ENCODE measurements at places on chromosomes 11 and 22.

DNA sequence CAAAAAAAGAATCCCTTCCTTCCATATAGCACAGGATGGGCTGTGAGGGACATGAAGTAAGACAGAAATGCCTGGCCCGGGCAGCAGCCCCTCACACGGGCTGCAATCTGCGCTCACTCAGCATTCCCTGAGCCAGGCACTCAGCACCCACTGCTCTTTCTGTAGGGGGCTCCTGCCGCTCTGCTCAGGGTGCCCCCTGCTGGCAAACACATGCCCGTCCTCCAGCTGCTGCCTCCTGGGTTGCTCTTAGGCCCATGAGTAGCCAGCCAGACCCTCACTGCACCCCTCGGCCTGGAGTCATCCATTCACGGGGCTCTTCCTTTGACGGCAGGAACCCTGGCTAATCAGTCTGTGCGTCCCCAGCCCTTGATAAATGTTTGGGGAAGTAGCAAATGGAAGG is 6.9 kb downstream of the MCAT start:
- DNase-seq, result no peak

DNA sequence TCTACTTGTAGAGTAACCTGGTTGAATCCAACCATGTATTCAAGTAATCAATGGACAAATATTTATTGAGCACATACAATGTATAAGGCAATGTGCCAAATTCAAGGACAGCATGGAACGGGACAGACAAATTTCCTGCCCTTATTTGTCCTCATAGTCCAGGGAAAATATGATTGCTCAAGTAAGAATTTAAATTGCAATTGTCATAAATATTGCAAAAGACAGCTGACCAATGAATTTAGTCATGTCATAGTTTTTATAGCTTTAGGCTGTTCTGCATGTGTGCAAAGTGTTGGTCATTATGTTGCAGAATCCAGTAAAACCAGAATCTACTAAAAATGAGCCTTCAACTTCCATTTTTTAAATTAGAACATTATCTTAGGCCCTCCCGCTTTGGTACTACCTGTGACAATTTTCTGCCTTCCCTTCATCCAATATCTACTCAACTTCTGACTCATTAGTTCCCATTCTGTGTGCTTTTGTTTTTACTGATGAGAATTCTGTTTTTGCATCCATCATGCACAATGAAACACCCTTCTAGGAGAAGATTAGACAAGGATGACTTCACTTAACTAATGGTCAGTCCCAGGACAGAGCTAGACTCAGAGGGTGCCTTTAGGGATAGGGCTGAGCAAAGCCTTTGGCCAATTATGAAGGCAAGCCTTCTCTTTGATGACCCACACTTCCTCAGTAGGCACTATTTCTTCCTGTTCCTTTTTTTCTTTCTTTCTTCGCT is 45.8 kb upstream of the FIBIN start:
- DNase-seq, result no peak

DNA sequence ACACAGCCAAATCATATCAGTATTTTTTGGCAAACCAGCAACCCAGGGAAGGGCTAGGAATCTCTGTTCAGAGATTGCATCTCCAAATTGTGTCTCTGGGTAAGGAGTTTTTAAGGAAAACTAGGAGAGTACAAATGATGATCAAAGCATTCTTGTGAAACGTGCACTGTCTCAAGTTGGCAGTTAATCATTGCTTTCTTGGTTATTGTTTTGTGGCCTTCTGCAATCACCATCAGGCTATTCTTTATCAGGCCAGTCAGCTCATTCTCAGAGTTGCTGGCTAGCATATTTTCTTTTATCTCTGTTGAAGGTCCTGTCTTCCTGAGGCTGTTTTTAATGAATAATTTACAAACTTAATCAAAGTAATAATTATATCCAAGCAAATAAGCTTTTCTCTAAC is 129.1 kb upstream of the CCDC179 start:
- DNase-seq, result no peak

DNA sequence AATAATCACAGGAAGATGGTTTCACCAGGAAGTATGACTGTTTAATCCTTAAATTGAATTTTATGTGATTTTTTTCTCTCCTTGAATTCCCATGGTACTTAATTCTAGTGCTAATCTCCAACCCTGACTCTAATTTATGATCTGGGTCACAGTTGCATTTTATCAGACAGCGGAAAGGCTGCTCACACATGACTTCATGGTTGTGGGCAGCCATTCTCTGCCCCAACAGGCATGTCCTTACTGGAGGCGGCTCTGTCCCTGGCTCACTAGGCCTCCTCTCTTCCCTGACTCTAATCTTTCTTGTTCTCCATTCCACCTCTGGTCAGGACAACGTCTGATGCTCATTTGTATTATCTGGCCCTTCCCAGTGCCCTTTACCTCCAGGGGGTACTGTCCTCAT is 184.4 kb downstream of the CHST1 start:
- no peak for DNase-seq

- DNase-seq, result peak; percentile 83
Measured at GRCh38 chr11:66868726-66869566, 12.1 kb downstream of the LRFN4 start.

DNA sequence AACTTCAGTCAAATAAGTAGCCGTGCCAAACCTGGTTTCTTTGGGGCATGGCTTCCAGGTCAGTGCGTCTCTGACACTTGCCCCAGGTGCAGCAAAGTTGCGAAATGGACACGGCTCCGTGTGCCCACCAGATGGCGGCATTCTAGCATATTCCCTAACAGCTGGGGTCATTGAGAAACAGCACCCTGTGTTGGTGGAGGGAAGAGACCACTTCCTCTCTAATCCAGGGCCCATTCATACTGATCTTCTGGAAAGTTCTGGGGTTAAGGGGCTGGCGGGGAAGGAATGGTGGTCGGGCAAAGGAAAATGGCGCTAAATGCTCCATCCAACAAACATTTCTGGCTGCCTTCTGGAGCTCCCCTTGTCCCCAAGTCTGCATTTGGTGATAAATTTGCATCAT is 141.2 kb upstream of the TIMP3 start:
- DNase-seq, result peak; percentile 14

DNA sequence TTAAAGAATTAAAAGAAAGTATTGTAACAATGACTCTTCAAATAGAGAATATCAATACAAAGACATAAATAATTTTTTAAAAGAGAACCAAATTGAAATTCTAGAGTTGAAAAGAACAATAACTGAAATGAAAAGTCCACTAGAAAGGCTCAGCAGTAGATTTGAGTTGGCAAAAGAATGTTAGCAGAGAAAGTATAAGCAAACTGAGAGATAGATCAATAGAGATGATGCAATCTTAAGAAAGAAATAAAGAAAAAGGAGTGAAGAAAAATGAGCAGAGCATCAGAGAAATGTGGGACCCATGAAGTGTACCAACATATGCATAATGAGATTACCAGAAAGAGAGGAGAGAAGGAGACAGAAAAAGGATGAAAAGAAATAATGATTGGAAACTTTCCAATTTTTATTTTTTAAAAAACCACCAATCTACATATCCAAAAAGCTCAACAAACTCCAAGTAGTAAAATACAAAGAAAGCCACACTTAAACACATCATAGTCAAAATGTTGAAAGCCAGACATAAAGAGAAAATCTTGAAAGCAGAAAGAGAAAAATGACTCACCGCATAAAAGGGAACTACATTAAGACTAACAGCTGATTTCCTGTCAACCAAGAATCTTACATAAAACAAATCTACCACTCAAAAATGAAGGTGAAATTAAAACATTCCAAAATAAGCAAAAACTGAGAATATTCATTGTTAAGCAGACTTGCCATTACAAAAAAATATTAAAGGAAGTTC is 20.9 kb downstream of the NCF4 start:
- no peak for DNase-seq

- no peak for DNase-seq
Measured at GRCh38 chr22:50613291-50613981, 12.8 kb downstream of the MAPK8IP2 start.

DNA sequence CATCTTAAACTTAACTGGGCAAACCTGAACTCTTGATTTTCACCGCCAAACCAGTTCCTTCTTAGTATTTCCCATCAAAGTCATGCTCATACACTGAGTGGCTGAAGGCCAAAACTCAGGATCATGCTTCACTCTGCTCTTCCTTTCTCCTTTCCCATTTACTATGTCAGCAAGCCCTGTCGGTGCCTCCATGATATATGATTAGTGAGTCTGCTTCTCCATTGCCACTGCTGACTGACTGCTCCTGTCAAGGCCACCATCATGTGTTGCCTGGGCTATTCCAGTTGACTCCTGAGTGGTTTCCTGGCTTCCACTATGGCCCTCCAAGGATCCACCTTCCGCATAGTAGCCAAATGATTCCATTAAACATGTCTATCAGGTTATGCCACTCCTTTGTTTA is 42.8 kb upstream of the AMPD3 start:
- DNase-seq, result no peak

DNA sequence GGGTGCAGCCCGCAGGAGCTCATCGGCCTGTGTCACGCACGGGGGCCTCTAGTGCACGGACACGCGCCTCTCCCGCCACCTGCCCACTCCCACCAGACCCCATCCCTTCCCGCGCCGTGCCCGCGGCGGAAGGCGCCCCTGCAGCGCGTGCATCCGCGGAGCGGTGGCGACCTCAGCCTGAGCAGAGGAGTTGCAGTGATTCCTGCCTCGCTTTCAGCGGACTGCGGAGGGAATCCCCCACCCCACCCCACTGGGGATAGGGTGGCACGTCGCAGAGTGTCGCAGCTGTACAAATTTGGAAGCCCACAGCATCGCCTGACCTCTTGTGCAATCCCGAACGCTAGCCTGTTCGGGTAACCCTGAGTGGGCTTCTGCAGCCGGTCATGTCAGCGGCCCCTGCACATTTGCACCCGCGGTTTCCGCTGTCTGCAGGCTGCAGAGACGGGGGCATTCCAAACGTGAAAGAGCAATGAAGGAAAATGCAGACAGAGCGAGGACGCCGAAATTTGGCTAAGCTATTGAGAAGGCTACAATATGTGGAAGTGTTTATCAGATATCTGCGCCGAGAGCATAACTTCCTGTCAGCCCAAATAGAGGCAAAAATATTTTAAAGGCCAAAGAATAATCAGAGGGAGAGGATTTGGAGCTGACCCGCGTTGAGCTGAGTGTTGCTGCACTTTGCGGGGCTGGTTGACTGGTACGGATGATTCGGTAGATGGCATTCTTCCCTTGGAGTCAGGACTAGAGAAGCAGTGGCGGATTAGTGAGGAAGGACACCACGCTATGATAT is 617 bp upstream of the ARHGAP20 start:
- DNase-seq, result no peak

- no peak for DNase-seq
Measured at GRCh38 chr22:47055921-47056320, 293.5 kb downstream of the TBC1D22A start.

- no peak for DNase-seq
Measured at GRCh38 chr11:134755535-134755934, 343.5 kb upstream of the B3GAT1 start.

DNA sequence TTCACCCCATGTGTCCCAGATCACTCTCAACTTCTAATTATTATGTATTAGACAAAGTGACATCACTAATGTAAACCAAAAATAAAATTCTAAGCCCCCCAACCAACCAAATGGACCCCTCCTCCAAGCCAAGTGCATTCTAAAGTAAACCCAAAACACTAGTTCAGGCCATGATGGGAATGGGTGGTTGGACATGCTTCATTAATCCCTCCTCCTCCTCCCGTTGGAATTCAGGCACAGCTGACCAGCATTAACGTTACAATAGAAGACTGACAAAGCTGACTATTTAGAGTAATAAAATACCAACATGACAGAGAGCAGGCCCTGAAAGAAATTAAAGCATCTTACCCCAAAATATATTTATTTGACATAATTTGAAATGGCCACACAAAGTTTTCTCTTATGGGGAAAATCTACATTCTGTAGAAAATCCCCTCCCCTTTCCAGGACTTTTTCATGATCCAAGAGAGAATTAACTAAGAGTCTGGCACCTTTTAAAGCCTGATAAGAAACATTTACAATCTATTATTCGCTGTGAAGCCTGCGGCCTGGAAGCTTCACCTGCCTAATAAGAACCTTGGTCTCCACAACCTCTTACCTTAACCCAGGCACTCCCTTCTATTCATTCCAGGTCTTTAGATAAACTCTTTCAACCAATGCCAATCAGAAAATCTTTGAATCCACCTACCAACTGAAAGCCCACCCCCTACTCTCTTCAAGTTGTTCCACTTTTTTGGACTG is 948.5 kb upstream of the CCDC90B start:
- no peak for DNase-seq

DNA sequence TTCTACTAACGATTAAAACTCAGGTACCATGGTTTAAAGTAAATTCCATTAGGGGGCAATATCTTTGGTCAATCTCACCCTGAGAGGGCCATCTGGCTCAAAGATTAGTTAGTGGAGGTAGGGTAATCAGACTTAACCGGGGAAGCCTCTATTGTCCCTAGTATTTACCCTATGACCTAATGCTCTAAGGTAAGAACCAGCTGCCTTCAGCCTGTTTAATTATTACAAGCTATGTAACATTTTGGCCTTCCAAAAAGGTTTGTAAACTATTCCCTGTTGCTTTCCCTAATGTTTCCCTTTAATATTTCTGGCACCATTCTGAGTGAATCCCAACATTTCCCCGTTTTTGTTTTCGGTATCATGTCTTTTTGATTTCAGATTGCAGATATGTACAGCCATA is 15.1 kb upstream of the GLYATL1 start:
- no peak for DNase-seq

DNA sequence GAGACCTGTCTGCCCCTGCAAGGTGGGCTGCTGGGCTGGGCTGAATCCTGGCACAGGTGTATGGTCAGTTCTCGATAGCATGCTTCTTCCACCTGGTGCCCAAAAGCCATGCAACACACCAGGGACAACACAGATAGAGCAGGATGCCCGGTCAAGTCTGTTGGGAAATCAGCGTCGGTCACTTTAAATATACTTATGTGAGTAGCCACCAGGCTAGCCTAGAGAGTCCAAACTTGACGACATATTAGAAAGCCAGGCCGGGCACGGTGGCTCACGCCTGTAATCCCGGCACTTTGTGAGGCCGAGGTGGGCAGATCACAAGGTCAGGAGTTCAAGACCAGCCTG is 8.9 kb downstream of the C1QTNF6 start:
- no peak for DNase-seq

- no peak for DNase-seq
Measured at GRCh38 chr11:27357250-27357649, 5.8 kb downstream of the CCDC34 start.

DNA sequence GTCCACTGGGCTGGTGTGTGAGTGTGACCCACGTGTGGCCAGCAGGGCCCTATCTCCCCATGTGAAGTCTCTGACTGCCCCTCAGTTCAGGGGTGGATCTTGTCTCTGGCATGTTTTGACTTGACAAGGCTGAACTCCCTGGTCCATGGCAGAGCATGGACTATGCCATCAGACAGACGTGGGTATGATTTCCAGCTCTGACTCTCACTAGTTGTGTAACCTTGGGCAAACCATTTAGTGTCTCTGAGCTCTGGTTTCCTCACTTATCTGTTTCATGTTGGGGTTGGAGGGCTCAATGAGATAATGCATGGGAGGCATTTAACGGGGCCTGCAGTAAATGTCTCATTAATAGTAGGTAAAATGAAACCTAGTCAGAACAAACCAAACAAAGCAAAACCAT is 254.5 kb upstream of the NARS2 start:
- no peak for DNase-seq

- no peak for DNase-seq
Measured at GRCh38 chr22:37758694-37759093, 49.0 kb upstream of the GCAT start.

All from GM06990 (cell line).